ENCODE measurements at places on chromosomes 5 and 9. TPM values are rescaled to one million over a fixed set of nuclear protein-coding genes. Genes with fewer than 3 reads are reported as not detected.

The ORM2 gene
- total RNA-seq: not detected

The OSTF1 gene
- total RNA-seq: 14.2 TPM

The DOCK8 gene
- total RNA-seq: 0.23 TPM

The SAPCD2 gene
- total RNA-seq: 25.3 TPM

The RASEF gene
- 9.2 TPM for total RNA-seq

The SAXO1 gene
- total RNA-seq: not detected

The CD14 gene
- total RNA-seq: 5.3 TPM

The OTP gene
- total RNA-seq: 0.03 TPM

The ATP6V1G1 gene
- 131 TPM for total RNA-seq

The CDH9 gene
- total RNA-seq: not detected

The IFNA17 gene
- not detected for total RNA-seq

The PCSK1 gene
- 0.35 TPM for total RNA-seq

The SLC36A3 gene
- total RNA-seq: not detected

The PCDHA1 gene
- 0.10 TPM for total RNA-seq
